ENCODE measurements at places on chromosomes 7 and 10. TPM values are rescaled to one million over a fixed set of nuclear protein-coding genes. Genes with fewer than 3 reads are reported as not detected.

GRCh38 chr10:114694752-114695151 lies 36.7 kb upstream of the ABLIM1 start:
- DNase-seq: peak; percentile 50

DNA sequence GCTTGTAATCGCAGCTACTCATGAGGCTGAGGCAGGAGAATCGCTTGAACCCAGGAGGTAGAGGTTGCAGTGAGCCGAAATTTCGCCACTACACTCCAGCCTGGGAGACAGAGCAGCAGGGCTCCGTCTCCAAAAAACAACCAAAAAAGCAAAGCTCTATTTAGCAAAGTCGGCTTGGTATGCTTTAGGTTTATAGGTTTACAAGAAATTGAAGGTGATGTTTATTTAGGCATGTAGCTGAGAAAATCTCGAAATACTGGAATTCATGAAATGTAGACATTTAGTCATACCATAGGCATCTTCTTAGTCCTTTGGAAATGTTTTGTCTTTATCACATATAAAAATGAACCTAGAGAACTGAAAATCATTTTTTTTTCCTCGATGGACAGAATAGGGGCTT lies 453.8 kb upstream of the ANKRD30A start:
- DNase-seq: no peak

- DNase-seq: no peak
Observed at GRCh38 chr10:61448091-61448490, 5.1 kb downstream of the TMEM26 start.

GRCh38 chr7:1468643-1469298 lies 9.5 kb upstream of the MICALL2 start:
- no peak for DNase-seq

GRCh38 chr10:59910867-59911266 lies 4.5 kb upstream of the CCDC6 start:
- no peak for DNase-seq

GRCh38 chr7:101233907-101234547 lies 3.6 kb downstream of the CLDN15 start:
- DNase-seq: no peak

DNA sequence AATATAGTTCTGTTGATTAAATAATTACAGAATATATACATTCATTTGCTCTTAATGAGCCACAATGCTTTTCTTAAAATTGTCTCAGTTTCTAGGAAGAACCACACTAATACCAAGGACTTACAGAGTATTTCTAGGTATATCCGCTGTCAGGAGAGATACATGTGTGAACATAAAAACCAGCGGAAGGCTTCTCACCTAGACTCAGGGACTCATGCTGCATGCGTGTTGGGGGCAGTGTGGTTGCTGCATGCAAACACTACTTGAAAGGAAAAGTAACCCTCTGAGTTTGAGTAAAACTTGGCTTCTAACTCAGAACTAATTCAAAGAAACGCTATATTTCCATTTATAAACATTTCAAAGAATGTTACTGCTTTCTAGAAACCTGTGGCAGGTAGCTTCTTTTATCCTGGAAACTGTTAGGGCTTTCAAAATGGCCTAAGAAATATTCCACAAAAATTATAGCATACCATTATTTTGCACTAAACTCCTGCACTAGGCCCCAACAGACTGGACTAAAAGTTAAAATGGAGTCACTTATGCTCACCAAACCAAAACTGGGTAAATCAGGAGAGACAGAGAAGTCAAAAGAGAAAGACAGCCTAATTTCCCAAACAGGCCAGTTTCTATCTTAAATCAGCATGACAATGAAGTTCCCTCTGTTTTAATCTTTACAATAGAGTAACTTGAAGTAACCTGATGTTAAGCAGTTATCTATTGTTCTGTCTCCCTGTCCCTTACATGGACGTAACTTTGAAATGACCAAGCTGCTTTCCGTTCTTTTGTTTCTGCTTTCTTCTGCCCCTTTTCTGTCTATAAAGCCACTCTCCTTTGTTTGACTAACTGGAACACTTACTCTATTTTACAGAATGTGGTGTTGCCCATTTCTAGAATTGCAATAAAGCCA lies 95.2 kb upstream of the FAM133B start:
- peak; percentile 93 for DNase-seq

DNA sequence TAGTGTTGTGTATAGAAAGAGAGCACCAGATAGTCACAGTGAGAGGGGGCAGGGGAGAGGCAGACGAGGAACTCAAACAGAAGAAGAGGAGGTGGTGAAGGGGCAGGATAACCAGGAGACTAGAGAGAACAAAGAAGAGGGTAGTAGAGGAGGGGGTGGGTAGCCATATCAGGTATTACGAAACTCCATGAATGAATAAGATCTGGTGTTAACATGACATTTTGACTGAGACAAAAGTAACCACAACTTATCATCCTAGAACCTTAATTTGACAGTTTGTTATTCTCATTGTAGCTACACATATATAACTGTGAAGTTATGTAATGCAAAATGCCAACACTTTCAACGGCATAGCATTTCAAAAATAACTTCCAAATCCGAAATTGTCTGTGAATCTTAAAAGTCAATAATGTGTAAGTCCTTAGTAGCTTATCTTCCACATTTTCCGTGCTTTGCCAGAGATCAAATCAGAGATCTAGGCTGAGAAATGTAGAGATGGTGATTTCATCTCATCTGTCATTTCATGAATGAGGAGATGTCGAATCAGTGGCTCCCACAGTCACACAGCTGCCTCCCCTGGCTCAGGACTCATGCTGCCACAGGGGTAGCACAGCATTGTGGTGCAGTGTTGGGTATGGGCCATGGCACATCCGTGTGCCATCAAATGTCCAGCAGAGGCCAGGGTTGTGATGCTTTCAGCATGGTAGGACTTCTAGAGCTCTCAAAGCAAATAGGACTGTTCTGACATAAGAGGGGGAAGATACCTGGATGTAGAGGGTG lies 202.1 kb downstream of the HECW1 start:
- peak; percentile 48 for DNase-seq

DNA sequence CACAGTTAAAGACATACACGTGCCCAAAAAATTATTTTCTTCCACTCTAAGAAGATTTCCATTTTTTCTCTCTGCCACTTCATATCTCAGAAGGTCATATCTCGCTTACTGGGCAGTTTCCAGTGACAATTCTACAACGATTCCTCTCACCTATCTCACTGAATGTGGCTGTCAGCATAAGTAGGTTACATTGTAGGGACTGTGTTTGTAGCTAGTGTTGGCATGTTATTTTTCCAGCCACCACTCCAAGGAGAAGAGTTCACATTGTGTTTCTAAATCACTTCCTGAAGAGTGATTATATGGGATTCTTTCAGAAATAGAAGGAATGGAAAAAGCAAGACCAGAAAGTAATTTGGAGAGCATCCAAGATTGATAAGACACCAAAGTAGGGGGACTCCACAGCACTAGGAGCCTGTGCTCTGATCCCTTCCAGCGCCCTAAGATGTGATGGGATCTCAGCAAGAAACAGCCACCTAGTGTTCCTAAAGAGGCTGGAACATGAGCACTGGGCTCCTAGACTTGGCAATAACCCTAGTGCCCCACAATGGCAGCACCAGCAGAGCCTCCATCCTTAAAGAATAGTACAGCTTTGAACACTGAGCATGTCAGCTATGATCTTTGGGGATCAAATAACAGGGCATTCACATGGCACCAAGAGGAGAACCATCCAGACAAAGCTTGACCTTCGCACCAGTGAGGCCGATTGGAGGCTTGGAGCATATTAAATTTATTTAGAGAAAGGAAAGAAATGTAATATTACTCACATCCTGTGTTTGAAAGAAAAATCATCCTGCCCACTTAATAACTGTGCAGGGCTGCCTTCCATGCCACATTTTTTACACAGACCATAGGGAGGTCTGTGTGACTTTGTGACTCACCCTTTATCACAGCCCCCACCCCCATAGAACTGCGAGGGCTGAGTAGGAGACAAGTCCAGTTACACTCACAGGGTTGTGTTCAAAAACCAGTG lies 51.8 kb downstream of the CAV1 start:
- DNase-seq: peak; percentile 73

The COG5 gene
- 40.3 TPM for total RNA-seq

The SPDYE11 gene
- not detected for total RNA-seq

The ANKRD7 gene
- 1.2 TPM for total RNA-seq

The TCERG1L gene
- not detected for total RNA-seq

The SH2D4B gene
- 0.11 TPM for total RNA-seq

Measured in activated CD8-positive, alpha-beta T cell treated with anti-CD3 and anti-CD28 coated beads for 36 hours (primary cell).